ENCODE measurements at places on chromosomes 12 and 14.

DNA sequence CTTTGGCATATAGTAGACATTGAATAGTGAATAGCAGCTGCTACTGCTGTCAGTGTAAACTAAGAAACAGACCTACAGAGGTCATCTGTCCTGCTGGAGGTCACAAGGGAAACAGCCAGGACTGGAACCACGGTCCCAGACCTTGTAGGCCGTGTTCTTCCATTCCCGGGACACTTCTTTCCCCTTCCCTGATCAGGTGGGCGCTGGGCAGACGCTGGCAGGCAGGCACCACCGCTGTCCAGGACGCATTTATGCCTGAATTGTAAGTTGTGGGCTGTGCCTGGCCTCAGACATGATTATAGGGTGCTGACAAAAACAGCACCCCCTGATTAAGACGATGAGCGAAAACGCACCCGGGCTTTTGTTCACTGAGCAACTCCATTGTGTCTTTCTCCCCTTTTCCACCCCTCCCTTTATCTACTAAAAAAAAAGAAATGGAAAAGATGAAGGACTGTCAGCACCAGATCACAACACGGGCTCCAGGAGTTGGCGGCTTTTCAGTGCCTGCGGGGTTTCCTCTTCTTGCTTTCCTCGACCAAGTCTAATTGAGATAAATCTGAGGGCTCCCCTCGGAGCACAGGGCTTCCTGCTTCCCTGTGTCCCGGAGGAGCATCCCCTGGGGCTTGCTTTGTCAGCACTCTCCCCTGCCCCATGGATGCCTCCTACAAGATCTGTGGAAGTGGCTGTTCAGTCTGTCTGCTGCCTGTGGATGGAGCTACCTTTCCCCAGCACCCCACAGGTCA lies 80.6 kb downstream of the TSPAN9 start:
- DNase-seq = no peak

- no peak for DNase-seq
Measured at GRCh38 chr14:21525571-21525961, 580 bp downstream of the SALL2 start.

DNA sequence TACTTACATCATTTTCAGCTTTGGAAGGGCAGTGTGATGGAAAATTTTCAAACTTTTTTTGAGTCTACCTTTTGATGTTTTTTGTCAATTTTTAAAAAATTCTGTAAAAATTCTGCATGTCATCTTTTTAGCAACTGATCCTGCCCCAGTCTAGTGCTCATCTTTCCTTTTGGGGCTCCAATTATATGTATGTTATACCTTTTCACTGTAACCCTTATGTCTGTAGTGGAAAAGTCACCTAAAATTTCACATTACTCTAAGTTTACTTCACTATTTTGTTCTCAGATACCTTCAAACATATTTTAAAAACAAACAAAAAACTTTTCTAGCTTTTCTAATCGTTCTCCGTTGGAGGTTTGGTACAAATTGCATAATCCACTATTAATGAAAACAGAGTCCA lies 32.5 kb upstream of the MYRFL start:
- DNase-seq = no peak

GRCh38 chr12:94879542-94879941 lies 124.0 kb downstream of the NDUFA12 start:
- DNase-seq = no peak

DNA sequence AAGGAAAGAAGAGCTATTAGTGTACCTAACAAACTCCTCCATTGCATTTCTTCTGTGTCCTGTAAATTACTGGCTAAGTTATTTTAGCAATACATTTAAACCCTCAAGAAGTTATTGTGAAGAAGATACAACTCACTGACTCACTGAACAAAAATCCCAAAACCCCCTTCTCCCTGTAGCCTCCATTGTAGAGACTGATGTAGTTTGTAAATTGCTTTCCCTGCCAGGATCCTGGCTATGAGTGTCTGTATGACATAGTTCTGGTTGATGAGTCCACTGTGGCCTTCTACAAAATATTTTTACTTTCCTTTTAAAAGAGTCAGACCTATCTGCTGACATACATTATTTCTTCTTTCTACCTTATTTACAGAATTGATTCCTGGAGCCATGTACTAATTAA lies 155.6 kb downstream of the SLC6A15 start:
- no peak for DNase-seq

- DNase-seq = no peak
Measured at GRCh38 chr14:103693515-103693914, 21.7 kb downstream of the XRCC3 start.

DNA sequence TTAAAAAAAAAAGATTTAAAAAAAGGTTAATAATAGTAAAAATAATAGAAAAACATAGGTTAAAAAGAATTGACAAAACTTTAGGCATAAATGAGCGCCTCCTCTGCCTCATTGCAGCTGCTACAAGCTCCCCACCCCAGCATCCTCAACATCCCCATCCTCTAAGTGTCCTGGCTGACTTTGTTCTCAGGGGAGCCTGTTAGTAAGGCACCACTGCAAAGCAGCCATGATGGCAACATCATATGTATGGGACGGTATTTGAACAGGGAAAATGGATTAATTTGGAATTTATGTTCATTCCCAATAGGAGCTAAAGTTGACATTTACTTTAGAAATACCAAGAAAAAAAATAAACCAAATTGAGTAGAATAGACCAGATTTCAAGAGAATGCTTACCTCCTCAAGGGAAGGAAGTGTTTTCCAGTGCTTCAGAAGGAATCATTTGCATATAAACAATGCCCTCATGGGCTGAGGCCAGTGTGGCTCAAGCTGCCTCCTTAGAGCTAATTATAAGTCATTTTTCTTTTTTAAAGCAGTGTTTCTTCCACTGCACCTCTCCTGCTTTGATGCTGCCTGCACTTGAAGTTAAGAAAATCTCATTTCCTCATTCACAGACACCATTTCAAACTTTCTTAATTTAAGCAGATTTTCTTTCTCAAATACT lies 59.6 kb downstream of the DACT1 start:
- no peak for DNase-seq

GRCh38 chr12:128978067-128978466 lies 124.8 kb downstream of the GLT1D1 start:
- DNase-seq = no peak

- DNase-seq = no peak
Measured at GRCh38 chr14:67557118-67557517, 24.0 kb downstream of the PLEKHH1 start.

GRCh38 chr12:59834659-59835474 lies 239.0 kb downstream of the SLC16A7 start:
- no peak for DNase-seq

- no peak for DNase-seq
Measured at GRCh38 chr12:47052274-47052673, 27.1 kb upstream of the PCED1B start.

DNA sequence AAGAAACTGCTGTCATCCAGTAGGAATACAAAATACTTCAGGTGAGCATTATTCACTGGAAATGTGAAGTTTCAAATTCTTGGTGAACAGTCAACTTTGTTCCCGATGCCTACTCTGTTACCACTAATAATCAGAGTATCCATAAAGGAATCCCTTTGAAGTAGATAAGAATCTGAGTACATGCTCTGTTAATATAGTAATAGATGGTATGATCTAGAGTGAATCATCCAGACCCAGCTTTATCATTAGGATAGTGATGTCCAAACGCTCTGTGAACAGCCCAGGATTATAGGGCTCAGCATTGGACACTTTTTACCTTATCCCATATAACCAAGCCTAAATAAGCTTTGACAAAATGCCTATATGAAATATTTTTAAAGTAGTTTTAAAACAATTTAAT lies 33.3 kb downstream of the PPP2R3C start:
- DNase-seq = no peak

DNA sequence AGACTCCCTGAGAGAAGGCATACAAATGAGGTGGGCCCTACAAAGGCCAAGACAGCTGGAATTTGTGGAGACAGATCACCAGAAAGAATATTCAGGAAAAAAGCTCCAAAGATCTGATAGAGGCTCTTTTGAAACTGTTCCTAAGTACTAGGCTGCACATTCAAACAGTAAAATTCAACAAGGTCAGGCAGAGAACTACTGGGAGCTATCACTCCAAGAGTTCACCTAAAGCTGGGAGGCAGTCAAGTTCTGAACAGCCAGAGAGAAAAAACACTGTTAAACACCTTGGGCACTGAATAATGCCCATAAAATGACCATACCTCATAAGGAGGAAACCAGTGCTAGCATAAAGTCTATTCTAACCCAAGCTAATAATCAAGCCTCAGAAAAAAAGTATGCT lies 28.6 kb downstream of the MED13L start:
- DNase-seq = no peak

DNA sequence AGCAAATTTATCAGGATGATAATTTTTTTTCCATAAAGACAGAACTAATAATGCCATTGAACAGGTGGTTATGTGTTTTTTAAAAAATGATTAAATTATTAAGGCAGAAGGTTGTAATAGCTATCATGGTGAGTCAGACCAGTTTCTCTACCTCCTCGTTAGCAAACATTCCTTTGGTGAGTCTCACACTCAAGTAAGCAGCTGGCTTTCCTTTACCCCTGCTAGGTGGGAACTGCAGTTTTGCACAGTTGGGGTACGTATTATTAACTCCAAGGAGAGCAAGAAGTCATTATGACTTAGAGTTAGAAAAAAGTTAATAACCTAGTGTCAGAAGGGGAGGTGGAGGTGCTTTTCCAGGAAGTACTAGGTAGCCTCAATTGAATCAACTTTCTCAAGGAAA lies 165.3 kb downstream of the SNAPC1 start:
- no peak for DNase-seq

DNA sequence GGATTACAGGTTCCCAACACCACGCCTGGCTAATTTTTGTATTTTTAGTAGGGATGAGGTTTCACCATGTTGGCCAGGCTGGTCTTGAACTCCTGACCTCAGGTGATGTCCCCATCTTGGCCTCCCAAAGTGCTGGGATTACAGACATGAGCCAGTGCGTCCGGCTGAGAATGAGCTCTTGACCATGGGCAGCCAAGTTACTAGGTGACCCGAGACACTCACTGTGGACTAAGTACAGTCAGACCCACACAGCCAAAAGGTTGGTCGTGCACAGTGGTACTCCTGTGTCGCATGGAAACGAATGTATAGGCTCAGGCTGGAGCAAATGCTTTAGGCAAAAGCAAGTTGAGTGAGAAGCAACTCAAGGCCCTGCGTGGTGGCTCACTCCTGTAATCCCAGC lies 21.0 kb downstream of the DLK1 start:
- no peak for DNase-seq

DNA sequence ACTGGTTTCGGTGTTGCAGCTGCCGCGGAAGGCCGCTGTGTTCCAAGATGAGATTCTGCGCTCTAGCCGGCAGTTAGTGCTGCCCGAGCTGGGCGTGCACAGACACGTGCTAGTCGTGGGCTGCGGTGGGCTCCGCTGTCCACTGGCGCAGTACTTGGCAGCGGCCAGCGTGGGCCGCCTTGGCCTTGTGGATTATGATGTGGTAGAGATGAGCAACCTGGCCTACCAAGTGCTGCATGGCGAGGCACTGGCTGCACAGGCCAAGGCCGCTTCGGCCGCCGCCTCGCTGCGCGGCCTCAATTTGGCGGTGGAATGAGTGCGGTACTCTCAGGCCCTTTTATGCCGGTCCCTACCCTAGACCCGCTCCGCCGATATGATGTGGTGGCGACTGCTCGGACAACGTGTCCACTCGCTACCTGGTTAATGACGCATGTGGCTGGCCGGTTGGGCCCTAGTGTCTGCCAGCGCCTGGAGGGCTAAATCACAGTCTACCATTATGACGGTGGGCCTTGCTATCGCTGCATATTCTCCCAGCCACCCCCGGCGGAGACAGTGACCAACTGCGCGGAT lies 102.2 kb downstream of the SNAPC1 start:
- no peak for DNase-seq

DNA sequence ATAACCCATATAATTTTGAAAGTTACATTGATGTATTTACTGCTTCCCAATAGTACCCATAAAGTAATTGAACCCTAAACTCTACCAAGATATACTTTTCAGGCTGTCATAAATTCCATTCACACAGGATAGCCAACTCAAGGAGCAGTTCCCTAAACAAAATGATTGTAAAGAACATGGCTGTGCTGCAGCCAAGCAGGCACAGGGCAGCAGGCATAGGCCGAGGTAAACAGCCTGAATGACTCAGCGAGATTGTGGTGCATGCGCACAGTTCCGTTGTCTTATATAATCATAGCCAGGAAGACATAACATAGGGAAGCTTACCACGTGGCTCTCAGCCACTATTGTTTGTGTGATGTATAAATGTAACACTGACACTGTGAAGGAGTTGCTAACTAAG lies 344.9 kb downstream of the FSCB start:
- no peak for DNase-seq

DNA sequence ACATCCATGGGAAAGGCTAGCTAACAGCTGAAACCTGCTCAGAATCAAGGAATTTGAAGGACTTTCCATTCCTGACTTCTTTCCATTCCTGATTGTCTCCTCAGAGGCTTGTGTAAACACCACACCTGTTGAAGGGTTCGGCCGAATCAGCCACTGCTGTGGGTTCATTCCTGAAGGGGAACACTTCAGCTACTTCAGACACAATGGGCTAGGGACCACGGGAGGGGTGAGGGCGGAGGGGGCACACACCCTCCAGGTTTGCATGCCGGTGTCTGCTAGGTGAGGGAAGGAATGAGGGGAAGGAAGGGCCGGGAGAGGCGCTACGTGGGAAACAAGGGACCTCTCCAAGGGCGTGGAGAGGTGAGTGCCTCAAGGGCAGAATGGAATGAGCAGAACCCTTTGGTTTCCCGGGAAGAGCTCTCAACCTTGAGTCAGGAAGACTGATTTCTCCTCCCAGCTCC lies 1.3 kb downstream of the GPRC5A start:
- no peak for DNase-seq

GRCh38 chr12:52224151-52224550 lies 8.9 kb upstream of the KRT7 start:
- no peak for DNase-seq

DNA sequence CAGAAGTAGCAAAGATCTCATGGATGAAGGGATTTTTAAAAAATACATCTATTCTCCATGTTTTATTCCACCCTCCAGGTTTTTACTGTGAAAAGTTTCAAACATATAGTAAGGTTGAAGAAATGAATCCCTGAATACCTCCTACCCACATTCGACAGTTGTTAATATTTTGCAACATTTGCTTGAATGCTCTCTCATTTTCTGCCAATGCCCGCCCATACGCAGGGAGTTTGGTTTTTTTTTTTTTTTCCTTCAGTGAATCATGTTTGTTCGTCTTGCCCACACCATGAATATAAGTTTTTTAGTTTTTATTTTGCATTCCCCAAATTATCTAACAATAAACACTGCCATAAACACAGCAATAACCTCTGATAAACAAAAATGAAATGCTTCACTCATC lies 82.9 kb downstream of the MAP1LC3B2 start:
- no peak for DNase-seq

DNA sequence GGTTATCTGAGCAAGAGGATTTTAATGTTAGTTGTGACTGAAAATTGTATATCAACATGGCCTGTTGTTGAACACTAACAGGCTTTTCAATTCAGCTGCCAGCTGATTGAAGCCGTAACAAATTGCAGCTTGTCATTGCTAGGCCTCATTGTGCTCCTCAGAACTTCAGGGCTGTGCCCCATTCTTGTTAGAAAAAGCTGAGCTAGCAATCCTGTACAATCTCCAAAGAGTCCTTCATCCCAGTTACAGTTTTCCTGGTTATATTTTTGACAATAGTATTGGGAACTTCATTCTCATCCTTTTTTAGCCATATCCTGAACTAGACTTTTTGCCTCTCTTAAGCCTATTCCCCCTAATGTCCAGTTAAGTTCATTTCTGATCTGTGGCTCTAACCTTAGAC lies 564.1 kb upstream of the ATXN7L3B start:
- DNase-seq = no peak

- no peak for DNase-seq
Measured at GRCh38 chr14:94171208-94171607, 2.9 kb upstream of the PPP4R4 start.

GRCh38 chr14:96134508-96134907 lies 70.1 kb upstream of the BDKRB2 start:
- DNase-seq = no peak

GRCh38 chr12:47910486-47910885 lies 5.7 kb upstream of the VDR start:
- DNase-seq = no peak
